ENCODE measurements at places on chromosomes 6 and 20. TPM values are rescaled to one million over a fixed set of nuclear protein-coding genes. Genes with fewer than 3 reads are reported as not detected.

The PKIG gene
- 200 TPM for total RNA-seq

The SLC13A3 gene
- total RNA-seq: 2.4 TPM

The DYNLT2 gene
- total RNA-seq: 0.61 TPM

The FRS3 gene
- 2.8 TPM for total RNA-seq

The SMLR1 gene
- total RNA-seq: not detected

The COX4I2 gene
- total RNA-seq: not detected

The IDH3B gene
- 57.0 TPM for total RNA-seq

The LRFN2 gene
- total RNA-seq: not detected
